D721Med (cell line): ENCODE measurements at places on chromosomes 5 and 9.

GRCh38 chr5:132438917-132439316 lies 51.7 kb downstream of the IRF1 start:
- DNase-seq, result no peak

GRCh38 chr9:80030801-80031200 lies 459.0 kb downstream of the TLE4 start:
- no peak for DNase-seq

DNA sequence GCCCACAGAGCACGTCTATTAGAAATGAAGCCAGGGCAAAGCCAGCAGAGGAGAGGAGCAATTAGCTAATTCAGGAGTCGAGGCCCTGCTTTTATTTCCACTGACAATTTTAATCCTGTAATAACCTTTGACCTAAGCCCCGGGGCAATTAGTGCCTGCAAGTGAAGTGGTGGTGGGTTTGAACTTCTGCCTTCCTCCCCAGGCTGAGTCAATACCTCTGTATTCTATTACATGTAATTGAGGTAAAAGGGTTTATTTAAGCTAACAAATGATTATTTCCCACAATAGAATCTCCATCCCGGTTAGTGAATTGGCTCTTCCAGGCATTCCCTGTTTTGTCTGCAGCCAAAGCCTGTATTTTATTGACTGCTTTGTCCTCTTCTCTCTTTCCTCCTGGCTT lies 49.9 kb downstream of the FGF18 start:
- no peak for DNase-seq

GRCh38 chr5:54821445-54822323 lies 163.7 kb downstream of the ESM1 start:
- no peak for DNase-seq

GRCh38 chr5:13501176-13501575 lies 443.3 kb downstream of the DNAH5 start:
- DNase-seq, result no peak

DNA sequence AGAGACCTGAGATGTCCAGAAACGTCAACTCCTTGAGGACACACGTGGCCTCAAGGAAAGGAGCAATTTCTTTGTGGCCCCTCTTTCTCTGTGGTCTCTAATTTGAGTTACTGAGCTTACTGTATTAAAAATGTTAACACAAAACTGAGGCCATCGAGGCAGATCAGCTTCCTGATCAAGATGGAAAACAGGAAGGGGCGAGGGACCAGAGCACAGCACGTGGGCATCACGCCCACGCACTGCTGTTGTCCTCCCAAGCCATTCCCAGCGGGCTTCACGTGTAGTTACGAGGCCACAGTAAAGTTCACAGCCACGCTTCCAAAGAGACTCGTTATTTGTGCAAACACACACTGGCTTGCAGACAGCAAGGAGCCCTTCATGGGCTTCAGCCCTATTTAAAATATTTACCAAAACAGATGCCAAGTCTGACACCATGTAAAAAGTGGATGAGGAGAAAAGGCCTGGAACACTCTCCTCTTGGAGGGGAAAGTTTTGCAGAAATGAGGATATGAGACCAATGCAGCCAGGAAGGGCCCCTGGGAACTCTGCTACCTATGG lies 149.5 kb downstream of the ROR2 start:
- DNase-seq, result no peak

DNA sequence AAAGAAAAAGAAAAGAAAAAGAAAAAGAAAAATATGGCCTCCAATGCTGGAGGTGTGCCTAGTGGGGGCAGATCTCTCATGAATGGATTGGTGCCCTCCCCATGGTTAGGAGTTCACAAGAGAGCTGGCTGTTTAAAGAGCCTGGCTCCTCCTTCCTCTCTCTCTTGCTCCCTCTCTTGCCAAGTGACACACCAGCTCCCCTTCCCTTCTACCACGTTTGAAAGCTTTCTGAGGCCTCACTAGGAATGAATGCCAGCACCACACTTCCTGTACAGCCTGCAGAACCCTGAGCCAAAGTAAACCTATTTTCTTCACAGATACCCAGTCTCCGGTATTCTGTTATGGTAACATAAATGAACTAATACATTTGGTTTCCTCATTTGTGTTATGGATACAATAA lies 14.4 kb upstream of the GALNT10 start:
- no peak for DNase-seq

- no peak for DNase-seq
Measured at GRCh38 chr9:133992780-133993634, 883 bp upstream of the VAV2 start.

DNA sequence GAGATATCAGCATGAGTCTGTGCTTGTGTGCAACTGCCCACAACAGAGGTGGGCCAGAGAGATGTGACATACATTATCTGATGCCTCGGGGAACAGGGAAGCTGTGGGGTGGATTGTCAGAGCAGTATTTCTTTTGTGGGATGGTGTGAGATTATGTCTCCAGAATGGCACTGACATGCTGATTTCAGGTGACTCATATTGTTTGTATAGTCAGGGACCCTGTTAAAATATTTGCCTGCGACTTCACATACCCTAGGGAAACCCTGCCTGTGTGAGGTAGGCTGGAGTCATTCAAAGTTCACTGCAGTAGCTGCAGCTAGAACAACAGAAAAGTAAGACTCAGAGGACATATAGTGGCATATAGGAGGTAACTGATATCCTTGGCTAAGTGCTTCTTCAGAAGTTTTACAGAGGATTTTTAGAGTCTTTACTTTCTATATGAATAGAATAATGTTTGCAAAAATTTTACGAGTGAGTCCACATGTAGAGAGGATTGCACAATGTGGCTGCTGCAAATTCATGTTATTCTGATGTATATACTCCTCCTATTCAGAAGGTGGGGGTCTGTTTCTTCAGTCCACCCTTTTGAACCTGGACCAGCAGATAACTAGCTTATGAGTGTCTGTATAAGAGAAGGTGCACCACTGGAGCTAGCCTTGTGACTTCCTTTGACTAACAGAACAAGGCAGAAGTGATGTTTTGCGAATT lies 89.3 kb downstream of the MACIR start:
- no peak for DNase-seq

- no peak for DNase-seq
Measured at GRCh38 chr5:7801891-7802614, 48.9 kb downstream of the CFAP90 start.

- no peak for DNase-seq
Measured at GRCh38 chr5:65037831-65038815, 269.4 kb downstream of the CWC27 start.

GRCh38 chr9:116133163-116133562 lies 20.4 kb upstream of the PAPPA start:
- DNase-seq, result no peak

- no peak for DNase-seq
Measured at GRCh38 chr5:158429564-158429963, 570.6 kb upstream of the CLINT1 start.

DNA sequence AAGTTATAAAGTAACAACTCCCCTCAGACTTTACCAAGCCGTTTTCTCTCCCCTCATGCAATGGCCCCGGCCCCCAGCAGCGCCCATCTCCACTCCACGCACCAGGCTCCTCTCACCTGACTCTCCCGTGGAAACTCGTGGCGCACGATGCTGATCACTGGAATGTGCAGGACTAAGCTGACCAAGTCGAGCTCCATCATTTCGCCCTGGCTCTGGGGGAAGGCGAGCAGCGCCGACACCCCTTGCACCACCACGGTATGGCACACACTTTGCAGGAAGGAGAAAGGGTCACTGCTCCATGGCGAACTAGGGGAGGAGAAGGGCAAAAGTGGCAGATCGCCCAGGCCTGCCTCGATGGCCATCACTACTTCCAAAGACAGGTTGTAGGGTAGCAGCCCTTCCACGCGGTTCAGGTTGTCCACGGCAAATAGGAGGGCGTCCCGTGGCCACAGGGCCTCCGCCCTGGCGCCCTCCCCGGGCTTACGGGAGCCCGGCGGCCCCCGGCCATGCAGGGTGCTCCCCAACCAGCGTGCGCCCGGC lies 1.2 kb downstream of the GRIN3A start:
- DNase-seq, result no peak

GRCh38 chr9:133428617-133429101 lies 6.5 kb downstream of the ADAMTS13 start:
- DNase-seq, result peak; percentile 51

GRCh38 chr5:44645502-44645901 lies 163.2 kb upstream of the MRPS30 start:
- no peak for DNase-seq

DNA sequence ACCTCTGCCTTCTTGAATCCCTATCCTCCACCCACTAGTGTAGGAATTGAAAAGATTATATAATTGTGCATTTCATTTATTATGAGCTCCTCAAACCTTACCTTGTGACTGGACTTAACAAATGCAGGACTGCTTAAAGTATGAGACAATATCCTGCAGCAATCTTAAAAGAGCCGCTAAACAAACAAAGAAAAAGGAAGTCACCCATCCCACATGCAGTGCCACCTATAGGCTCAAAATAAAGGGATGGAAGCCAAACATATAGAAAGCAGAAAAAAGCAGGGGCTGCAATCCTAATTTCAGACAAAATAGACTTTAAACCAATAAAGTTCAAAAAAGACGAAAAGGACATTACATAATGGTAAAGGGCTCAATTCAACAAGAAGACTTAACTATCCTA lies 8.7 kb downstream of the PCAT7 start:
- no peak for DNase-seq

GRCh38 chr5:174736331-174736721 lies 11.9 kb downstream of the MSX2 start:
- no peak for DNase-seq

- no peak for DNase-seq
Measured at GRCh38 chr5:139492700-139493192, 10.2 kb upstream of the STING1 start.

- no peak for DNase-seq
Measured at GRCh38 chr5:2110137-2110933, 227.6 kb upstream of the IRX4 start.

DNA sequence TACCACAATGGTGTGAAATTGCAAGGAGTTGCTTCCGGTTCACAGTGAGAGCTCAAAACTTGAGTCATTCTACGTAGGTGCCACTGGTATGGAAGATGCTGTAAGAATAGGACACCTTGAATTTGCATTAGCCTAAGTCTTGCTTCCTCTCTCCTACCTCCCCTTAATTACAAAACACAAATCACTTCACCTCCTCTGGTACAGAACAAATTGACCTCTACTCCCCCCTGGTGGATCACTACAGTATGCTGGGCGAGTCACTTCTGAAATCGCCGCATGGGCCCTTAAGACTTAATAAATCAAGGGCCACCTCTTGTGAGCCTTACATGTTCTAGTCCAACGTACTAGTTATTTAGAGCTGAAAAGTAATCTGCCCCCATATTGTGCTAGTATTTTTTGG lies 145.3 kb upstream of the SMARCA2 start:
- no peak for DNase-seq

DNA sequence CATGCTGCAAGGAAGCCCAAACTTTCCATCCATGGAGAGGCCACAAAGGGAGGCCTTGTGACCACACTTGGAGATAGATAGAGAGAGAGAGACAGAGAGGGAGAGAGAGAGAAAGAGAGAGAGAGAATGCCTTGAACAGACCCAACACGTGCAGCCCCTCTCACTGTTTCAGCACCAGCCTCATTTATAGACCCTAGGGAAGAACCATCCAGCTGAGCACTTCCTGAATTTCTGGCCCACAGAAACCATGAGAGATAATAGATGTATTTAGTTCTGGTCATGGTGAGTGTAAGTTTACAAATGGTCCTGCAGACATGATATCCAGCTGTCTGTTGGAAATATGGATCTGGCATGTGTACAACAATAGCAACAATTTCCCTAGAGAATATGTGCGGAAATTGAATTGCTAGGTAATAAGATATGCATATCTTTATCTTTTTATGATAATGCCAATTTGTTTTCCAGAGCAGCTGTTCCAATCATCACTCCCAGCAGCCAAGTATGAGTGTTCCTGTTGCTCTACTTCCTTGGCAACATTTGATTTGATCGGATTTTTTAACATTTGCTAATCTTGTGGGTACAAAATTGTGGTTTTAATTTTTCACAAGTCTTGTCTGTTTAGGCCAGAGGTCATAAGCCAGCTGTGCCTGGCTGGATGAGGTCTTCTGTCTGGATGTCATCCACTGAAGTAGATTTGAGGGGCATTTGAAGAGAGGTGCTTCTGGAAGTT lies 217.3 kb upstream of the IL12B start:
- no peak for DNase-seq

GRCh38 chr9:137228506-137228967 lies 1.2 kb downstream of the RNF224 start:
- DNase-seq, result no peak

DNA sequence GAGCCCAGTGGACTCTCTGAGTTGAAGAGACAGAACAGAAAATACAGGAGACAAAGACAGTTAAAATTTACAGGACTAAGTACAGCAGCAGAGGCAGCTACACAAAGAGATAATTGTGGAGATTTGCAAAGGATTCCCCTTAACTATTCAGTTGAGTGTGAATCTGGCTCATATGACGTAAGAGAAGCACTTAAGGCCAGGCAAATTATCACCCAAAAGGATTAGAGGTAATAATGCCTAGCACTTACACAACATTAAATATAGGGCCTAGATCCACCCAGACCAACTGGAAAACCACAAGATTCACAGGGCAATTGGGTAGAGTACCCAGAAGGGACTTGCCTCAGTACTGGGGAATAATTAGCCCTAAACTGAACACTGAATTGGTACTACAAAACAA lies 41.3 kb downstream of the ADAMTS6 start:
- DNase-seq, result peak; percentile 10

DNA sequence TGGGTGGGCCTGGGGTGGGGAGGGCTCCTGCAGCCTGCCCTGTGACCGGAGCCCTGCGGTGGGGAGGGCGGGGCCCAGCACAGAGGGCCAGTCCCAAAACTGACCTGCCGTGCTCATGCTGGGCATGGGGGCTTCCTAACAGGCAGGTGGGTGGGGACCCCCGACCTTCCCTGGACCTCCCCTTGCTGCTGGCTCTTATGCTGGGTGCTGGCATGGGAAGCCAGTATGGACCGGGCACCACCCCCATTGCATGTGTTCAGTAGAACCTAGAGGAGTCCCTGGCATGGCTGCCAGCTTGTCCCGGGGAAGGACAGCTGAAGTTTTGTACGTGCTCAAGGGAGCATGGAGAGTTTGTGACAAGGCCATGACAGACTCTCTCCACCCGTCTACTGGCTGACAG lies 37.1 kb downstream of the WNK2 start:
- no peak for DNase-seq

- no peak for DNase-seq
Measured at GRCh38 chr9:121009650-121010049, 40.4 kb downstream of the C5 start.

GRCh38 chr9:90017679-90018078 lies 412.9 kb downstream of the GADD45G start:
- DNase-seq, result no peak

GRCh38 chr9:118618849-118619248 lies 750.4 kb downstream of the BRINP1 start:
- DNase-seq, result no peak

DNA sequence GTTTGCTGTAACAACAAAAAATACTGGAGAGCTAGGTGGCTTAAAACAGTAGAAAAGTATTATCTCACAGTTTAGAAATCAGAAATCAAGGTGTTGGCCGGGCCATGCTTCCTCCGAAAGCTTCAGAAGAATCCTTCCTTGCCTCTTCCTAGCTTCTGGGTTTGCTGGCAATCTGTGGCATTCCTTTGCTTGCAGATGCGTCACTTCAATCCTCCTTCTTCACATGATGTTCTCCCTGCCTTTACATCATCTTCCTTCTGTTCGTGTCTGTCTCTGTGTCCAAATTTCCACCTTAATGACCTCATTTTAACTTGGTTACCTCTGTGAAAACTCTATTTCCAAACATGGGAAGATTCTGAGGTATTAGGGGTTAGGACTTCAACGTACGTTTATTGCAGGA lies 90.4 kb upstream of the CHD1 start:
- DNase-seq, result no peak

GRCh38 chr5:5351288-5351979 lies 71.0 kb upstream of the ICE1 start:
- no peak for DNase-seq

GRCh38 chr5:24854350-24854749 lies 209.6 kb upstream of the CDH10 start:
- DNase-seq, result no peak
